ENCODE measurements at places on chromosomes 2 and 18.

GRCh38 chr2:149467436-149467835, 120.1 kb downstream of the MMADHC start:
- DNase-seq = no peak

DNA sequence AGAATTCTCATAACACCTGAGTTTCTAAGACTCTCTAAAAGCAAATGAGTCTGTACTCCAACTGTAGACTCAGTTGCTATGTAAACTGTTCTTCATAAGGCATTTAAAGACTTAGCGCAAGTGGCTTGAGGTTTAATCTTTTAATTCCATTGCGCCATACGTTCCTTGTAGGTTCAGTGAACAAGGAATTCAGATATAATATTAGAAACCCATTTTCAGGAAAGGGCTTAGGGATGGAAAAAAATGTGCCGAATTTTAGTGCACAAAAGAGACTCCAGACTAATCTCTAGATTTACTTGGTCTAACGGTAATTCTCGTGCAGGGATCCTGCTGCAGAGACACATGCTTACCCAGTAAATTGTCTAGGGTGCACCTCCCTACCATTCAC, 268.9 kb upstream of the TANK start:
- no peak for DNase-seq

DNA sequence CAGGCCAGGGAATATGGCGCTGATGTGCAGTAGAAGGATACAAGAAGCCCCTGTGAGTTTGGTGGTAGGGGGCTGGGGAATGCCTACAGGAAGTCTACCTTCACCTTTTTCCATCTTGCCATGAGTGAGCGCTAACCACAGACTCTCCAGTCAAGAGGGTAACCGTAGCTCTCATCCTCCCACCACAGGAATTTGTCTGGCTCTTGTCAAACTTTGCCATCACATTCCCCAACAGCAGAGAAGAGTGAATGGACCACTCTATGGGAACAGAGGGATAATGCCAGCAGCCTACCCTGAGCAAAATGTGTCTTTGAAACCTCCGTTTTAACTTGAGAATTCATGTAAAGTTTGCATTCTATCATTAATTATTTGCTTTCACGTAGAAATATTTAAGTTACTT, 168.3 kb downstream of the NRP2 start:
- DNase-seq = no peak

- DNase-seq = peak; percentile 65
Measured at GRCh38 chr18:67589325-67589724, 72.8 kb upstream of the DSEL start.

GRCh38 chr2:216735086-216735485, 39.7 kb upstream of the IGFBP5 start:
- no peak for DNase-seq

DNA sequence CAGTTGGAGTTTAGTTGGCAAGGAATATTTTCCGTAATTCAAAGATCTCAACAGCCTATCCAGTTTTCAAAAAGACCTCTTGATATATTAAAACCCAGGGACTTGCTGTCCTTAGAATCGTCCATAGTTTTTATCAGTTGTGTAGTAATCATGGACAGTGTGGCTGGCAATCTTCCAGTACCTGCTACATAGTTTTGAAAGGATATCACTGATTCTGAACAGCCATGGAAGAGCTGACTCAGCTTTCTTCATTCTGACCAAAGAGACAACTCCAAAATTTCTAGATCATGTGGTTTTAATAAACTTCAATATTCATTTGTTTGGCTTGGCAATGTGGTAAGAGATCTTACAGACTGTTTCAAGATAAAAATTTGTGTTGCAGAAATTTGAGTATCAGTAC, 616.7 kb downstream of the TDRD15 start:
- DNase-seq = peak; percentile 3

- no peak for DNase-seq
Measured at GRCh38 chr2:221437056-221437455, 135.0 kb downstream of the EPHA4 start.

- no peak for DNase-seq
Measured at GRCh38 chr18:54233228-54233625, 8.8 kb upstream of the MBD2 start.

- peak; percentile 42 for DNase-seq
Measured at GRCh38 chr18:76405681-76406356, 89.2 kb downstream of the ZNF516 start.

DNA sequence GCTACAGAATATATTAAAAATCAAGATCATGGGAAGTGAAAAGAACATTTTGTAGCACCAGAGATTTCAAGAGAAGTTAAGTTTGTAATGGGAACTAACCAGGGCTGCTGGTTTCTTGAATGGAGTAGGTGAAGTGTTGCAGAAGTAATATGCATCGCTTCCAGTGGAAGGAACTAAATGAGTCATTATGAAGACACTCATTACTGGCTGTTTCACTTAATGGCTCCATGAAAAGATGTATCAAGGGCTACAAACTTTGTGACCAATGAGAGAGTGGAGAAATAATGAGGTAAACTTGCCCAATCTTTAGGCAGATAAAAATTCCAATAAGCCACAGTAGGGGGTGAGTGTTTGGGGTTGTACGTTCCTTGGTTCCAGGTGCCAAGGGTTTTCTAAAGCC, 380.4 kb upstream of the POU3F3 start:
- DNase-seq = no peak

DNA sequence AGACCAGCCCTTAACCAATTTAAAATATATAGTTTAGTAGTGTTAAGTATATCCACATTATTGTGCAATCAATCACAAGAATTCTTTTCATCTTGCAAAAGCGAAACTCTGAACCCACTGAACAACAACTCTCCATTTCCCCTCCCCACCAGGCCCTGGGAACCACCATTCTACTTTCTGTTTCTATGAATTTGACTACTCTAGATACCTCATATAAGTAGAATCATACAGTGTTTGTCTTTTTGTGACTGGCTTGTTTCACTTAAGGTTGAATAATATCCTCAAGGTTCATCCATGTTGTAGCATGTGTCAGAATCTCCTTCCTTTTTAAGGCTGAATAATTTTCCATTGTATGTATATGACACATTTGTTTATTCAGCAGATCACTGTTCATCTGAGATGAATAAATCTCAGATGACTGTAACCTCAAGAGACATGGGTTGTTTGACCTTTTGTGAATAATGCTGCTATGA, 8.1 kb upstream of the SOS1 start:
- DNase-seq = no peak

DNA sequence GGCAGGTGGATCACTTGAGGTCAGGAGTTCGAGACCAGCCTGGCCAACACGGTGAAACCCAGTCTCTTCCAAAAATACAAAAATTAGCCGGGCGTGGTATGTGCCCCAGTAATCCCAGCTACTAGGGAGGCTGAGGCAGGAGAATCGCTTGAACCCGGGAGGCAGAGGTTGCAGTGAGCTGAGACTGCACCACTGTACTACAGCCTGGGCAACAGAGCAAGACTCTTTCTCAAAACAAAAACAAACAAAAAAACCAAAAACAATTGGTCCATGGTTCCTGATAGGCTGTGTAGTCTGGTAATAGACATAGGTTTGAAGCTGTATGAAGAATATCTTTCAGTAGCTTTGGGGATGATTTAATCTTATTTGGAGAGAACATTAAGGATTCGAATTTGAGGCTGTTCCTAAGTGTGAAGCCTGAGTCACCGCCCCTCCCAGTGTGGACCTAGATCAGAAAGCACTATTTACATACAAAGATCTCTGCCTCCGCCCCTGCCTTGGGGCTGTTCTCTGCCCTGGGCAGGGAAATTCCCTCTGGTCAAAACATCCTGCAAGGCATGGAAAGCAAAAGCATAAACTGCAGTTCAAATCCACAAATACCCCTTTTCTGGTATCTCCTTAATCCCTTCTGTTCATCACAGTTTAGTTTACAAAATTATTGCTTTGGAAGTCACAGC, 52.8 kb upstream of the PMAIP1 start:
- DNase-seq = peak; percentile 88

DNA sequence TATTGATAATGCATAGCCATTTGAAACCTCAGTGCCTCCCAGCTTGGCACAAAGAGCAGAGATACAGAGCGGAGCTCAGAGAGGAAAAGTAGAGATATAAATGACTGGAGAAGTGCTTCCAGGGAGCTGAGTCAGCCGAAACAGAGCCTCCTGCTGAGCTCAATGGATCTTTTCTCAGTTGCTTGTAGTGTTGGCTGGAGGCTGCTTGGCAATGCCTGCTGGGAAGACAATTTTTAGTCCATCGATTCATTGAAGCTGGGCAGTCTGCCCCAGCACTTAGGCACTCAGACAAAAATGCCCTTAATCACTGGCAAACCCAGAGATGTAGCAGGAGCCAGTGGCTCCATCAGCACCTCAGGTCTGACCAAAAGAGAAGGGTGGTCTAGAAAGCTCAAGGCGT, 81.3 kb upstream of the SETBP1 start:
- DNase-seq = peak; percentile 67
